Stimulated activated CD8-positive, alpha-beta memory T cell treated with anti-CD3 and anti-CD28 coated beads, Interleukin-4, amount 100 ng/mL, for 1 hour (primary cell): ENCODE measurements at places on chromosomes 5 and 9.

GRCh38 chr9:96027251-96028131, 152.0 kb downstream of the ERCC6L2 start:
- no peak for DNase-seq

DNA sequence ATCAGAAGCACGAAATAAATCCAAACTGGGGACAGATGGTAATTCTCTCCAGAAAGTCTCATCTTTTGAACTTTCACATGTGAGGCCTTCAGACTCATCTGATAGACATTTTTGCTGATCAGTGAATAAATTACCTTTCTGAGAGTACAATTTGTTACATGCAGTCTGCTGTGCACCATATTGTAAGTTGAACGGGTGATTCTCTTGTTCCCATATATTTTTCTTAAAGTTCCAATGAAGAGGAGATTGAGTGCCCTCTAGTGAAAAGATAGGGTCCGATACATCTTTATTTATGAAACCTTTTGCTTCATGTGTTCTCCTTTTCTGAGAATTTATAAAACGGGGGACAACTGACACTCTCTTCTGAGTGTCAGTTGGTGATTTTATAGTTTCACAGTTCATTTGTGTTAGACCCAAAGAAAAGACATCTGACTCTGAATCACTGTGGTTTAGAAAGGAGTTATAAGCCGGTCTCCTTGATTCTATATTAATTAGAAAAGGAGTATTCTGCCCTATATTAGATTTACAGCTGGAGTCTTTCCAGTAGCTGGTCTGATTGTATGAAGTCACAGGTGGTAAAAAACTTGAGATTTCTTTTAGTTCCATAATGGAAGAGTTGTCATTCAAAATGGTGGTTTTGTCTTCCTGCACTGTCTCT, 30.4 kb downstream of the GNG10 start:
- no peak for DNase-seq

- no peak for DNase-seq
These were observed 13.8 kb downstream of the RALGDS start for GRCh38 chr9:133107245-133107722.

- no peak for DNase-seq
These were observed 59.7 kb downstream of the MTX3 start for GRCh38 chr5:79931409-79931808.

GRCh38 chr5:57724836-57725235, 242.2 kb upstream of the ACTBL2 start:
- DNase-seq, result no peak

DNA sequence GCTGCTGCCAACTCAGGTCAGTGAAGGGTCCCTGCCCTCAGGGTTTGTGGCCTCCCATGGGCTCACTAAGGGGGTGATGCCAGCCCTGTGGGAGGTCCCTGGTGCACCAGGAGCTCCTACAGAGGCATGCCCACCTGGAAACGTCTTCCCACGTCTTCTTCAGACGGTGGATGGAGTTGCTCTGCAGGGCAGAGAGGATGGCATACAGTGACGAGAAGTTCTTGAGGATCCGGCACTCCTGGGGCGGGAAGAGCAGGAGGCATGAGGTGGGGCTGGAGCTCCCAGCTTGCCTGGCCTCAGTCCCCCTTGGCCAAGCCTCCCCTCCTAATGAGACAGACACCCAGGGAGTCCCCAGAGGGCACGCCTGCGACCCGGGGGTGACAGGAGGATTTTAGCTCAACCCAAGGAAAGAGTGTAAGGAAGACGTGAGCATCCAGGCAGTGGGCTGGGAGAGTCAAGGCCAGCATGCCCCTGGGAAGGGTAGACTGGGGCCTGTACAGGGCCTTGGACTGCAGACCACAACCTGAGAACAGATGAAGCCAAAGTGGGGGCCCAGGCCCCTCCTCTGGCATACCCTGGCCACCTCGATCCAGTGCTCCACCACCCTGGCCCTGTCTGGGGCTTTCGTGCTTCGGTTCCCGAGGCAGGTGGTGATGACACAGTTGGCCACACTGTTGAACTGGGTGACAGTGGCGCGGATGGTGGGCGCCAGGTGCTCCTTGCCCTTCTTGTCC, 14.4 kb downstream of the RALGDS start:
- no peak for DNase-seq

DNA sequence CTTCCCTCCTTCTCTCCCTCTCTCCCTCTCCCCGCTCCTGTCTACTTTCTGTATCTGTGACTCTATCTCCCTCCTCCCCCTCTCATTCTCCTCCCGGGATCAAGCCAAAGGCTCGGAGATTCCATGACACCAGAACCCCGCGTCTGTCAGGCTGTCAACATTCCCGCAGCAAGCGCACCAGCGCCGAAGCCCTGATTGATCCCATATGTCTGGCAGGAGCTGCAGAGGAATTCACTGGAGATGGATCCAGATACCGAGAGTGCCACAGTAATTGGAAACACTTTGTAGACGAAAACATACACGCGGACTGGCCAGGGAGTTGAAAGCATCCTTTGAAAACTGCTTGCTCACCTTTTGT, 300 bp upstream of the SVEP1 start:
- DNase-seq, result no peak

- no peak for DNase-seq
These were observed 251.9 kb downstream of the MAT2B start for GRCh38 chr5:163757344-163757743.

DNA sequence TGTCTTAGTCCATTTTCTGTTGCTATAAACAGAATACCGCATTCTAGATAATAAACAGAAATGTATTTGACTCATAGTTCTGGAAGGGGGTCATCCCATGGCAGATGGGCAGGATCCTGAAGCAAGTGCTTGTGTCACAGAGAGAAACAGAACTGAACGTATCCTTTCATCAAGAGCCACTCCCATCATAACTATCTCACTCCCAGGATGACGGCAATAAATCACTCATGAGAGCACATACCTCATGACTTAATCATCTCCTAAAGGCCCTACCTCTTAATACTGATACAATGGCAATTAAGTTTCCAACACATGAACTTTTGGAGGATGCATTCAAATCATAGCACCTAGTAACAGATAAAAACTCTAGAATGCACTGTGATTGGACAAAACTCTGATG, 142.9 kb downstream of the CAMK4 start:
- no peak for DNase-seq

GRCh38 chr5:135185481-135186065, 151.5 kb upstream of the PITX1 start:
- no peak for DNase-seq

- no peak for DNase-seq
These were observed 8.9 kb downstream of the F2R start for GRCh38 chr5:76724871-76725270.
